Kidney (tissue), 22 donors: ENCODE measurements at places on chromosomes 12 and 14.

DNA sequence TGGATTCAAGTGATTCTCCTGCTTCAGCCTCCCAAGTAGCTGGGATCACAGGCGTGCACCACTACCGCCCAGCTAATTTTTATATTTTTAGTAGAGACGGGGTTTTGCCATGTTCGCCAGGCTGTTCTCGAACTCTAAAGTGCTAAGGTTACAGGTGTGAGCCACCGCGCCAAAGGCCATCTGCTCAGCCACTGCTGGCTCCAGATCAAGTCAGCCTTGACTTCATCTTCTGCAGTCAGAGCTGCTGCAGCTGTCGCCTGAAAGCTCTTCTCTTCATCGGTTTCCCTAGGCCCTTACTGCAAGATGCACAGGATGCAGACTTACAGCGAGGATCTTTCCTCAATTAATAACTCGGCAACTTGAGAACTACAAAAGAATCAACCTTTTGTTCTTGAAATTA lies 66.8 kb downstream of the CLIP1 start:
- H3K27ac ChIP-seq: no peak overlapping the region
- peaks cover 22% of the 10 kb centered on the region for H3K36me3 ChIP-seq
- no peaks in the 10 kb centered on the region for H3K27me3 ChIP-seq
- DNase-seq: no peak

DNA sequence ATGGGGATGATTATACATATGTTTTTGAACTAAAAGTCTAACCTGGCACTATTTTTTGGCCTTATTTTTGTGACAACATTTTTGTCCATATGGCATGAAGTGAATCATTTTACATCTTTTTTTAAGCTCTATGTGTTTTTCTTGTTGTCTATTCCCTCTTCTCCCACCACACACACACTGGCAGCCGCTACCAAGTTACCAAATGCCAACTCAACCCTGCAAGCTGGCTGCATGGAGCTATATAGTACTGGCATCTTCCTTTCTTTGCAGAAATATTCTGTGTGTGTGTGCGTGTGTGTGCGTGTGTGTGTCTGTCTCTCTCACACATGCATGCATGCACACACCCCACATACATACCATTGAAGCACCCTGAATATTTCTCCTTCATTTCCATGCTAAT lies 278.9 kb upstream of the SOX5 start:
- no peaks in the 10 kb centered on the region for H3K36me3 ChIP-seq
- H3K27me3 ChIP-seq: no peaks in the 10 kb centered on the region
- DNase-seq: no peak
- no peak overlapping the region for H3K27ac ChIP-seq

- H3K4me1 ChIP-seq: peaks cover 7% of the 10 kb centered on the region
- H3K27ac ChIP-seq: no peak overlapping the region
- H3K36me3 ChIP-seq: no peaks in the 10 kb centered on the region
- no peaks in the 10 kb centered on the region for H3K27me3 ChIP-seq
- no peak overlapping the region for H3K4me3 ChIP-seq
Observed at GRCh38 chr14:102866982-102867761, 55.3 kb upstream of the AMN start.

GRCh38 chr12:52280796-52281560 lies 6.5 kb downstream of the KRT86 start:
- no peak for DNase-seq
- H3K27me3 ChIP-seq: peaks cover 2% of the 10 kb centered on the region
- H3K36me3 ChIP-seq: no peaks in the 10 kb centered on the region
- peaks cover 10% of the 10 kb centered on the region for H3K4me1 ChIP-seq
- H3K4me3 ChIP-seq: no peak overlapping the region
- no peak overlapping the region for H3K27ac ChIP-seq

DNA sequence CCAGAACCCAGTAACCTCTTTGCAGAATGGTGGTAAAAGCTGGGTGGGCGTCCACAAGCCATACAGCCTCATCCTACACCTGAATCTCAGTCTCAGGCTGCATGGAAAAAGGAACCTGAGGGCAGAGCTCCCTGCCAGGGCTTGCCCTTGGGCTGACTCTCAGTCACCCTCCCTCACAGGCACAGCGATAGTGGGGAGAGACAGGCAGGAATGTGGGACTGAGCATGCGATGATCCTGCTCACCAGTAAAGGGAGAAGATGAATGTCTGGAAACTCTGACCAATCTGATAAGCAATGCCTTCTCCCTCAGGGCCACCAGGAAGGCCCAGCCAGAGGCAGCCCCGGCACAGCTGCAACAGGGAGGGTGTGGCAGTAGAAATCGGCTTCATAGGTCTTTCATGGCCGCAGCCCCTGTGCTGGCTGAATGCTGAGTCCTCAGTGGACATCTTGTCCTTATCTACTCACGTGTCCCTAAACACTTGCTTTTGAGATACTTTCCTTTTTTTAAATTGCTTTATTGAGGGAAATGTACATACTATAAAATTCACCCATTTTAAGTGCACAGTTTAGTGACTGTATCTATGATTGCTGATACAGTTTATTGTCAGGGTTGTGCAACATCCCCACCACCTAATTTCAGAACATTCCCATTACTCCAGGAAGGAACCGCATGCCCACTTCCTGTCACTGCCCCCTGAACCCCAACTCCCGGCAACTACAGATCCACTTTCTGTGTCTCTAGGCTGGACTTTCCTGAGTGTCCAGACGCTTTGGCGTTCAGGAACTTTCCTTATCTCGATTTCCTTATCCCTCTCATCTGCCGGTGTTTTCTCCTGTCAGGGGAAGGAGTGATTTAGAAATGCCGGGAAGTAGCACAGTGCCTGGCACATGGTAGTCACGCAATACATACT lies 258.1 kb downstream of the PCNX1 start:
- H3K4me1 ChIP-seq: peaks cover 27% of the 10 kb centered on the region
- no peaks in the 10 kb centered on the region for H3K27me3 ChIP-seq
- H3K36me3 ChIP-seq: no peaks in the 10 kb centered on the region
- H3K4me3 ChIP-seq: no peak overlapping the region

GRCh38 chr14:104390221-104390931 lies 189.2 kb upstream of the C14orf180 start:
- DNase-seq: no peak
- no peaks in the 10 kb centered on the region for H3K36me3 ChIP-seq
- no peak overlapping the region for H3K4me3 ChIP-seq
- no peaks in the 10 kb centered on the region for H3K4me1 ChIP-seq
- H3K27ac ChIP-seq: no peak overlapping the region

DNA sequence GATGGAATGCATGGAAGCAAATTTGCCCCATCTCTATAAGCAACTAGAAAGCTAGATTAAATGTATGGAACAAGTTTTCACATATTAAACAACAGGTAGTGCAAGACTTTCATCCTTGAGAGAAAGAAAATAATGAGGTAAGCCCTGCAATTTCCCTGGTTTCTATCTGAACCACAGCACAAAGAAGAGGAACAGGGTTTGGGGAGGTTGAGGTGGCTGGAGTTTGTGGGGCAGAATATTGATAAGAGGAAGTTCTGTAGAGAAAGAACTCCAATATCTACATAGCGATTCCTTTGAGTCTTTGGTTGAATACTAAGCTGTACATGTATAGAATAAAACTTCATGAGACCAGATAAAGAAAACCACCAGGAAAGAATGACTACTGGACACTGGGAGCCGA lies 96.3 kb upstream of the CCND2 start:
- no peak overlapping the region for H3K4me3 ChIP-seq
- H3K4me1 ChIP-seq: no peaks in the 10 kb centered on the region
- H3K27ac ChIP-seq: no peak overlapping the region

DNA sequence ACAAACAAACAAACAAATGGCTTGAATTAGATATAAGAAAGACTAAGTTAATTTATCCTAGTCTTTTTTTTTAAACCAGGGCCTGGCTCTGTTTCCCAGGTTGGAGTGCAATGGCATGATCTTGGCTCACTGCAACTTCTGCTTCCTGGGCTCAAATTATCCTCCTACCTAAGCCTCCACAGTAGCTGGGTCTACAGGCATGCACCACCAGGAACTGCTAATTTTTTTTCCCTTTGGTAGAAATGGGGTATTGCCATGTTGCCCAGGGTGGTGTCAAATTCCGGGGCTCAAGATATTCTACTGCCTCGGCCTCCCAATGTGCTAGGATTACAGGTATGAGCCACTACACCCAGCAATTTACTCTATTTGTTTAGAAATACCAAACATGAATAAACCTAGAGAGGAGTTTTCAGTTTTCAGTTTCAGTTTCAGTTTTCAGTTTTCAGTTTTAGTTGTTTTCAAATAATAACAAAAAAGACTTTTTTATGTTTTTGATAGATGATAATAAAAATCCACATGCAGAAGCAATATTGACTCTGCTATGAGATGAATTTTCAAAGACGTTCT lies 817.0 kb downstream of the FLRT2 start:
- DNase-seq: no peak
- no peak overlapping the region for H3K4me3 ChIP-seq
- no peak overlapping the region for H3K27ac ChIP-seq
- no peaks in the 10 kb centered on the region for H3K36me3 ChIP-seq
- no peaks in the 10 kb centered on the region for H3K27me3 ChIP-seq
- no peaks in the 10 kb centered on the region for H3K4me1 ChIP-seq

DNA sequence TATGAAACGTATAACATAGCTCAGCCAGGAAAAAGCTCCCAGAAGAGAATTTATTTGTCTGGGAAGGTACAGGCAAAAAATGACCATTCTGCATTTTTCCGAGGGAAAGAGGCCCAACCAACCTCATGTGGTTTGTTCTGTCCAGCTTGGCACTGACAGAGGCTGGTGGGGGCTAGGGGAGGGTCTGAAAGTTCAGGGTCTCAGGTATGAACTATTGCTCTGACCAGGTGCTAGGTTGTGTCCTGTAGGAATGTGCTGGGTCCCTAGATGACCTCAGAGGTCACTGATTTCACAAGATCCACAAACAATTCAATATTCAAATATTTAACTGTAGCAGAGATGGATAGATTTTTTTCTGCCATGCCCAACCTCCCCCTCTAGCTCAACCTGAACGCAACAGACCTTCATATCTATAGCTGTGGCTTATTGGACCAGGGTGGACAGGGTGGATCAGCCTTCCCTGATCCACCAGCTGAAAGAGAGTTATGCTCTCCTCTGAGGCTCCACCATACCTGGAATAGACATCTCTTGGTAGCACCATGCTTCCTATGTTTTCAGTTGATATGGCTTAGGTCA lies 32.9 kb upstream of the IFT81 start:
- no peaks in the 10 kb centered on the region for H3K36me3 ChIP-seq
- no peaks in the 10 kb centered on the region for H3K27me3 ChIP-seq
- no peak for DNase-seq
- H3K4me3 ChIP-seq: no peak overlapping the region
- no peaks in the 10 kb centered on the region for H3K4me1 ChIP-seq

DNA sequence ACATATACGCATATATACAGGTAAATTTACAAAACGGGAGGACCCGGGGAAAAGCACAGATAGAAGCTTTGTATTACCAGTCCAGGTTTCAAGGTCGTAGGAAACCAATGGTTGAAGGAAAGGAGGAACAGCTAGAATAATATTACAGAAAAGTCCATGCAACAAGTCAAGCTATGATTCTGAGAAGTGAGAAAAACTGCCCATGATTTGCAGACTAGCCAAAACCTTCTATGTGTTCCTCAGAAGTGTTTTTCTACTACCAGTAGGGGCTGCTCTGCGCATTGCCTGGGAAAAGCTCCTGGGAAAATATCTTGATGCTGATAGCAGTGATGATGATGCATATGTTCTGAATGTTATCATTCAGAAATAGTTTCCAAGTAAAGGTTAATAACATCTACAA lies 2.2 kb downstream of the PDZRN4 start:
- no peak overlapping the region for H3K4me3 ChIP-seq
- no peaks in the 10 kb centered on the region for H3K36me3 ChIP-seq
- peak; percentile 57 for DNase-seq
- peaks cover 8% of the 10 kb centered on the region for H3K27me3 ChIP-seq

GRCh38 chr12:13044002-13044905 lies at the start of gene FAM234B:
Gene FAM234B, plus strand, starts transcription at chr12:13044381. Its CDS starts 23 bp downstream, at chr12:13044404.
- no peak within 1 kb of the TSS for H3K27ac ChIP-seq
- peaks cover 4% of the 10 kb centered on the region for H3K4me1 ChIP-seq
- DNase-seq: peak; percentile 84

GRCh38 chr14:55705651-55706364 lies 125.8 kb downstream of the KTN1 start:
- no peaks in the 10 kb centered on the region for H3K27me3 ChIP-seq
- H3K36me3 ChIP-seq: no peaks in the 10 kb centered on the region

- no peak for DNase-seq
- peaks cover 8% of the 10 kb centered on the region for H3K4me1 ChIP-seq
- no peak overlapping the region for H3K4me3 ChIP-seq
Observed at GRCh38 chr12:107844312-107844921, 69.9 kb downstream of the ASCL4 start.

DNA sequence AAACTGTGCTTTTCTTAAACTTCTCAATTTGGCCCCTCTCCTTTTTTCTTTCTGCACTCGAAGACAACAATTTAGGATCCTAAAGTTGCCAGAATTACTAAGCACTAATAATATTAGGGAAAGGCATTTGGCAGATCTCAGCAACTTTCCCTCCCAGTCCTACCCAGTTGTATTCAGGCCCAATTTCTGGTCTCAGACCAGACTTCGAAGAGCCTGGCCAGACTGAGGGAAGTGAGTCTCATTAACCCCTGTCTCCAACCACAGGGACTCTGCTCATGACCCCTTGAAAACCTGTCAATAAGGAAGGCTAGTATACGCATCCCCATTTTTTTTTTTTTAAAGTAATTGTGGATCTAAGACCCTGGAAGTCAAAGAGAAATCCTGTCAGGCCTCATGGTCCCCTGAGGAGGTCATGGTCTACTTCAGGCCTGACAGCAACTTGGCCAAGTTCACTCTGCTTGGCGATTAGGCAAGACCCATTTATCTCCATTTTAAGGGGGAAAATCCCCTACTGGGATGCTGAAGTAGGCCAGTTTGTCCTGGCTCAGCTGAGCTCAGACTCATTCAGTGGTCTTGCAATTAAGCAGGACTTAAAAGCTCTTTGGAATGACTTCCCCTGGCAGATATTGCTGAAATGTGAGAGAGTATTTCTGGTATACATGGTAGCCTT lies 521.0 kb downstream of the FUT8 start:
- DNase-seq: no peak
- no peak overlapping the region for H3K4me3 ChIP-seq
- H3K36me3 ChIP-seq: no peaks in the 10 kb centered on the region
- H3K4me1 ChIP-seq: no peaks in the 10 kb centered on the region
- no peaks in the 10 kb centered on the region for H3K27me3 ChIP-seq

DNA sequence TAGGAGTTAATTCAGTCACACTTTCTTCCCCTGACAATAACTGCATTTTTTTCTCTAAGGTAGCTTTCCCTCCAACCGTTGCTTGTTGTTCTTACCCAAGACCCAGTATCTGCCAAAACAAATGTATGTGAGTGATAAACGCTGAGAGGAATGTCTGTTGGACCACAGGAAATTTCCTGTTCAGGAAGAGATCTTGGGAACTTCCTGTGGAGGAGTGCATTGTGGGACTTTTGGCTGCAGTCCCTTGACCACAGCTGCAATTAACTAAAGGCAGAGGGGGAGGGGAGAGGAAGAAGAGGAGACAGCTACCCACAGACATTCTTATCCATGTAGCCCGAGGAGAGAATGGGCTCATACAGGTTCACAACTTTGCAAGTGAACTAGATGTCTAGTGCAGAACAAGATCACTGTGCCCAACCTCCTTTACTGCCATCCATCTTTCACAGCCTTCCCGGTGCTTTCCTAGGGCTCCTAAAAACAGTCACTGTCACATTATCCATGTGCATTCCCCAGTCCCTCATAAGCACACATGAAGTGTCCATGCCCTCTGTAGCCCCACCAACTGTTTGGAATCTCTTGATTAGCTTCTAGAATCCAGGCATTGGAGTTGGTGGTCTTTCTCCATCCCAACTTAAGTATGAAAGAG lies 149.5 kb downstream of the ETV6 start:
- no peak for DNase-seq
- H3K4me1 ChIP-seq: no peaks in the 10 kb centered on the region
- no peaks in the 10 kb centered on the region for H3K36me3 ChIP-seq
- H3K27ac ChIP-seq: peak overlapping the region; percentile 3

GRCh38 chr12:83537428-83538053 lies 850.8 kb downstream of the TMTC2 start:
- no peak overlapping the region for H3K27ac ChIP-seq
- no peaks in the 10 kb centered on the region for H3K27me3 ChIP-seq
- no peak overlapping the region for H3K4me3 ChIP-seq
- no peaks in the 10 kb centered on the region for H3K36me3 ChIP-seq
